ENCODE measurements at places on chromosomes 11 and 22. TPM values are rescaled to one million over a fixed set of nuclear protein-coding genes. Genes with fewer than 3 reads are reported as not detected.

- H3K4me3 ChIP-seq: no peak overlapping the region
These were observed 164.4 kb upstream of the ZBED5 start for GRCh38 chr11:11022125-11022730.

GRCh38 chr11:567011-567628 lies 6.3 kb downstream of the RASSF7 start:
- peaks cover 29% of the 10 kb centered on the region for H3K4me1 ChIP-seq
- H3K36me3 ChIP-seq: no peaks in the 10 kb centered on the region
- no peak overlapping the region for H3K4me3 ChIP-seq
- no peaks in the 10 kb centered on the region for H3K27me3 ChIP-seq
- H3K27ac ChIP-seq: peak overlapping the region; percentile 81
- DNase-seq: no peak

DNA sequence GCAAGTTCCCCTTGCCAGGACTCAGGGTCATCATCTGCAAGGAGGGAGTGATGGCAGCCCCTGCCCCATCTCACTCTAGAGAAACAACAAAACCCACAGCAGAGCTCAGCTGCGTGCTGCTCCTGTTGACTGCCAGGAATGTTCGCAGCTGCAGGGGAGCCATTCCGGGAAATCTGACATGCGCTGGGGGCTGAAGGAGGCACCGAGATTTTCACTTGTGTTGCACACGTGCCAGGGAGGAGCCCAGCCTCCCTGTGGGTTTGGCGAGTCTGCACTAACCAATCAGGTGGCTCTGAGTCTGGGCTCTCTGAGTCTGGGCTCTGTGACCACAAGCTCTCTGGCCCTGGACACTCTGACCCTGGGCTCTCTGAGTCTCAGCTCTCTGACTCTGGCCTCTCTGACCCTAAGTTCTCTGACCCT lies 10.5 kb downstream of the FGF3 start:
- H3K36me3 ChIP-seq: no peaks in the 10 kb centered on the region
- no peak overlapping the region for H3K4me3 ChIP-seq
- no peaks in the 10 kb centered on the region for H3K4me1 ChIP-seq
- no peak overlapping the region for H3K27ac ChIP-seq

GRCh38 chr11:1126935-1127663 lies 30.7 kb upstream of the MUC5AC start:
- no peak overlapping the region for H3K27ac ChIP-seq
- no peaks in the 10 kb centered on the region for H3K27me3 ChIP-seq
- H3K36me3 ChIP-seq: no peaks in the 10 kb centered on the region

DNA sequence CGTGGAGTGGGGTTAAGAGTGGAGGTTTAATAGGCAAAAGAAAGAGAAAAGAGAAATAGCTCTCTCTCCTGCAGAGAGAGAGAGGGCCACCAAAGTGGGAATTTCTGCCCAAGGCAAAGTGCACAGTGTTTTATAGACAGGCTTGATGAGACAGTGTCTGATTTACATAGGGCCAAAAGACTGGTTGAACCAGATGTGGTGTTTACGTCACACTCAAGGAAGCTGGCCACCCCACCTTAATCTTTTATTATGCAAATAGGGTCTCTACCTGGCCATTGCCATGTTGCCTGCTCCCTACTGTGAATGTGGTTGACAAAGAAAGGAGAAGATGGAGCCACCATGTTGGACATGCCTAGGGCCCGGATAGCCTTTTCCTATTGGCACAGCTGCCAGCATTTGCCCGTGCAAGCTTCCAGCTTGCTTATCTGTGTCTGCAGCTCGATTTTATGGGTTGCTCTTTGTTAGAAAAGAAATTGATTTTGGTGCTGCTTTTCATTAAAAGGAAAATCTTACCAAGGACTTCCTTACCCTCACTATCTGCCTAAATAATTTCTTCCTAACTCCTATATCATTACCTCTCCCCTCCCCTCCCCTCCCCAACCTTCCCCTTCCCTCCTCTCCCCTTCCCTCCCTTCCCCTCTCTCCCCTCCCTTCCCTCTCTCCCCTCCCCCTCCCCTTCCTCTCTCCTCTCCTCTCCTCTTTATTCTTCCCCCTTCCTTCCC lies 436.0 kb downstream of the NELL1 start:
- no peaks in the 10 kb centered on the region for H3K36me3 ChIP-seq
- no peaks in the 10 kb centered on the region for H3K27me3 ChIP-seq
- no peaks in the 10 kb centered on the region for H3K4me1 ChIP-seq
- no peak for DNase-seq

DNA sequence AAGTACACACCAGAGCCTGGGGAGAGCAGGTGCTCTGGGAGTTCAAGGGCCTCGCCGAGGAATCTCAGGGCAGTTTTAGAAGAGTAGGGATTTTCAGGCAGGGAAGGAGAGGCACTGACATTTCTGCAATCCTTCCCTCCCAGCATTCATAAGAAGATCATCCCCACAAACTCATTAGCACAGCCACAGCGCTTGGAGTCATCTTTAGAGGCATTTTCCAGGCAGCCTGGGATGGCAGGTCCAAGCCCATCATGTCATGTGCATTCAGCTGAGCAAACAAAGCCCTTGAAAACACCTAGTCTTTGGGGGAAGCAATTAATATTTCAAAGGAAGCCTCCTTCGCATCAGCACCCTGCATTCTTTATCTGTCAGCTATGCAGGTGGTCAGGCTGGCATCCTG lies 43.8 kb downstream of the MAP6 start:
- H3K4me3 ChIP-seq: no peak overlapping the region
- H3K27me3 ChIP-seq: no peaks in the 10 kb centered on the region
- no peaks in the 10 kb centered on the region for H3K36me3 ChIP-seq
- no peaks in the 10 kb centered on the region for H3K4me1 ChIP-seq
- no peak for DNase-seq

- H3K27me3 ChIP-seq: no peaks in the 10 kb centered on the region
- no peak for DNase-seq
These were observed 255.3 kb downstream of the SBF2 start for GRCh38 chr11:10038521-10039302.

DNA sequence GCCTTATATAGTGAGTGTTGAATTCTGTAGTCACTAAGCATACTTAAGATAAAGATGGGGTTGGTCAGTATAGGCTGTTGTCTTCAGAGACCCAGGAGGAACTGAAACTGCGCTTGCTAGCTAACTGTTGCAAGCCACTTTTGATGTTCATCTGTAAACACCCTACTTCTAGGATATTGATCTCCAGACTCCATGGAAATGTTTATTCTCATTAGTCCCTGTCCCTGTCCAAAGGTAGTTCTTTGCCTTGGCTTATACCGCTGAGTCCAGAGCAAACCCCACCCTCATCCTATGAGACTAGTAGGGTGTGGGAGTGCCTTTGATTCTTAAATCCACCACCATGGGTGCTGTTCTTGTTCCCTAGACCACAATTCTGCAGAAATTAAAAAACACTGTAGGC lies 36.4 kb downstream of the DEPDC5 start:
- H3K27me3 ChIP-seq: no peaks in the 10 kb centered on the region
- DNase-seq: no peak
- no peak overlapping the region for H3K4me3 ChIP-seq
- no peak overlapping the region for H3K27ac ChIP-seq
- no peaks in the 10 kb centered on the region for H3K4me1 ChIP-seq

- H3K4me3 ChIP-seq: no peak overlapping the region
- H3K4me1 ChIP-seq: no peaks in the 10 kb centered on the region
- H3K27ac ChIP-seq: no peak overlapping the region
- no peaks in the 10 kb centered on the region for H3K36me3 ChIP-seq
These were observed 17.8 kb upstream of the ALX4 start for GRCh38 chr11:44327730-44328129.

DNA sequence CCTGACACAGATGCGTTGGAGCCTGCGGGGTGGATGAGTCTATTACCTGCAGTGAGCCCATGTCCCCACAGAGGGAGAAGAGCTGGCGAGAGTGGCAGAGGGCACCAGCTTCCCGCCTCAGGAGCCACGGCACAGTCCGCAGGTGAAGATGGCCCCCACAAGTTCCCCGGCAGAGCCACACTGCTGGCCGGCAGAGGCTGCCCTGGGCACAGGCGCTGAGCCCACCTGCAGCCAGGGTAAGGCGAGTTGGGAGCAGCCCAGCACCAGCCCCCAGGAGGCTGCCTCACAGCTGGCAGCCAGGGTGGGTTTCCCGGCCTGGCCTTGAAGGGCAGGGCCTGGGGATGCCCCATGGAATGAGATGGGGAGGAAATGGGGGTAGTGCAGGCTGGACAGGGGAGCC lies 5.2 kb upstream of the SUSD2 start:
- H3K4me1 ChIP-seq: peaks cover 34% of the 10 kb centered on the region
- peak overlapping the region; percentile 69 for H3K27ac ChIP-seq

- H3K4me1 ChIP-seq: peaks cover 39% of the 10 kb centered on the region
- no peaks in the 10 kb centered on the region for H3K36me3 ChIP-seq
- no peak for DNase-seq
These were observed 84.1 kb downstream of the PARVA start for GRCh38 chr11:12461516-12461915.

DNA sequence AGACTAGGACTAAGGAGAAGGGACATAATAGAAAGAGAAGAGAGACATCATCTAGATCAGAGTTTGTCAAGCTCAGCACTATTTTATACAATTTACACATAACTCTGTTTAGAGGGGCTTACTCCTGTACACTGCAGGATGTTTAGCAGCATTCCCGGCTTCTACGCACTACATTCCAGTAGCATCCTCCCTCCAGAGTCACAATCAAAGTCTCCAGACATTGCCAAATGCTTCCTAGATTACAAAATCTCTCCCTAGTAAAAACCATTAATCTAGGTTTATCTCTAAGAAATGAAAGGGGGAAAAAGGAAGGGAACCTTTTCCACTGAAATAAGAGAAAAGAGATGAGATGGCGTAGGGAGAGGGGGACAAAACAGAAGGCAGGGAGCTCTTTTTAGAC lies 4.0 kb downstream of the USP28 start:
- H3K4me3 ChIP-seq: no peak overlapping the region
- peaks cover 30% of the 10 kb centered on the region for H3K4me1 ChIP-seq
- no peak for DNase-seq
- no peak overlapping the region for H3K27ac ChIP-seq

DNA sequence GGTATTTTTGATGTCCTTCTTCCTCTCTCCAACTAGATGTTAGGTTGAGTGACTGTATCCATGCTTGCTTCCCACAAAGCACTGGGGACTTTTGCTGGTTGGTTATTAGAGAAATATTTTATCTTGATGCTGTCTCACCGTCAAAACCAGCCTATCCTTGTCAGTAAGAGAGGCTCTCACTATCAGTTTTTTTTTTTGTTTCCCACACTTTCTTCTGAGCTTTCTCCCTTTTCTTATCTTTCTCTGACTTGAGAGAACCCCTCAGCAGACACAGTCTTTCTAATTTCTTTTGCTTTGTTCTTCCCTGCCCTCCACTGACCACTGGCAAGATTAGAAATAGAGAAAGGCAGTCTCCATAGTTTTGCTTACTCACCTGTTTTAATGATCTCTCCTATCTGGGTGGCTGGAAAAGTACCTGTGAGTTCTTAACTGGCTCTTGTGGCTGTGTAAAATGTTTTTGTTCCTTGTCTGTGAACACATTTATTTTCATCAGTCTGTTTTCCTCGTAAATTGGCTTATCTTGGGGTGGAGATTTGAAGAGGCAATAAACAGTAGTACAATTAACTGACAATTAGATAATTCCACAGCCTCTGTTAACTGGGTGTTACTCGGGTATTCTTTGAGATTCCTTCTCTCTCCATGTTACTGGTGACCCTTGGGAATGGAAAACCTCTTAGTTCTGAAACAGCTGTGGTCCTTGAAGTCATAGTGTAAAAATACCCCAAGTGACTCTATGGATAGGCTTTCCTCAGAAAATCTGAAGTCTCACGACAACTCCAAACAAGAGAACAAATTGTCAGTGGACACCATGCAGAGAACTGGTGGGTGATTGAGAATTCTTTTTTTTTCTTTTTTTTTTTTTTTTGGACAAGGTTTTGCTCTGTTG lies at the start of gene NXPE1:
NXPE1 (minus strand) TSS at position 457 of the 886 bp plus-strand sequence. CDS start 8,680 bp downstream, outside the sequence.
- H3K4me1 ChIP-seq: no peaks in the 10 kb centered on the region
- no peaks in the 10 kb centered on the region for H3K36me3 ChIP-seq
- no peak for DNase-seq
- no peak within 1 kb of the TSS for H3K4me3 ChIP-seq

GRCh38 chr11:66340596-66341501 lies 4.1 kb downstream of the BRMS1 start:
- DNase-seq: no peak
- peaks cover 39% of the 10 kb centered on the region for H3K36me3 ChIP-seq
- H3K4me3 ChIP-seq: no peak overlapping the region
- H3K27ac ChIP-seq: no peak overlapping the region
- peaks cover 53% of the 10 kb centered on the region for H3K4me1 ChIP-seq

- H3K4me3 ChIP-seq: no peak overlapping the region
- H3K27ac ChIP-seq: no peak overlapping the region
- H3K36me3 ChIP-seq: no peaks in the 10 kb centered on the region
These were observed 1.1 kb upstream of the CD6 start for GRCh38 chr11:60970369-60970774.

- H3K27ac ChIP-seq: no peak overlapping the region
- no peak for DNase-seq
- no peaks in the 10 kb centered on the region for H3K4me1 ChIP-seq
- H3K27me3 ChIP-seq: no peaks in the 10 kb centered on the region
- H3K36me3 ChIP-seq: no peaks in the 10 kb centered on the region
- H3K4me3 ChIP-seq: no peak overlapping the region
These were observed 16.1 kb upstream of the BRSK2 start for GRCh38 chr11:1373536-1374214.

DNA sequence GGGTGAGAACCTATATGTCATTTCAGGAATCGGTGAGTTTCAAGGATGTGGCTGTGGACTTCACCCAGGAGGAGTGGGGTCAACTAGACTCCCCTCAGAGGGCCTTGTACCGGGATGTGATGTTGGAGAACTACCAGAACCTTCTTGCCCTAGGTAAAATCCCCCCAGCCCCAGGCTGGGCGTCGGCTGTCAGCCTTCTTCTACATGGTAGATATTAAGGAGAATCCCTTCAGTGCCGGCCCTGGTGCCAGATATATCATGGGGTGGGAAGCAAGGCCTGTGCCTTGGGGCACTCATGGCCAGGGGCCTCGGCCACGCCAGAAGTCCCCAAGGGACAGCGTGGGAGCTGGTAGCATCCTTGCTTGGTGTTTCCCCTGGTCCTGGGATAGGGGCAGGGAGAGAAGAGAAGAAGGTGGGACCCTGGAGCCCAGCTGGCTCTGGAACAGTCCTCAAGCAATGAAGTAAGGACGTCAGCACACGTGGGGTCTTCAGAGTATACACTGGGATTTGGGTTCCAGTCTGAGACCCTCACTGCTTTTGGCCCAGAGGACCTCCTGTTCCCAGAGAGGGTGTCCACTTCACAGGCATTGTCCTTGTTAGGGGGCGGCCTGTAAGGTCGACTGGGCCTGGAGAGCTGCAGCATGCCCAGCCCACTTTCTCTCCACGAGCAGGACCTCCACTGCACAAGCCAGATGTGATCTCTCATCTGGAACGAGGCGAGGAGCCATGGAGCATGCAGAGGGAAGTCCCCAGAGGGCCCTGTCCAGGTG lies 6.8 kb downstream of the ZNF74 start:
- H3K4me1 ChIP-seq: peaks cover 10% of the 10 kb centered on the region
- no peak overlapping the region for H3K27ac ChIP-seq
- DNase-seq: no peak
- H3K27me3 ChIP-seq: no peaks in the 10 kb centered on the region

GRCh38 chr11:83613767-83614121 lies 327.6 kb upstream of the CCDC90B start:
- no peak overlapping the region for H3K27ac ChIP-seq
- DNase-seq: no peak
- no peaks in the 10 kb centered on the region for H3K4me1 ChIP-seq
- H3K4me3 ChIP-seq: no peak overlapping the region
- H3K27me3 ChIP-seq: no peaks in the 10 kb centered on the region
- H3K36me3 ChIP-seq: no peaks in the 10 kb centered on the region

Gene RHOG
- 107 TPM for total RNA-seq

Gene SPON1
- total RNA-seq: 31.7 TPM

Gene CCDC179
- not detected for total RNA-seq

Gene ALX4
- total RNA-seq: not detected

Gene PISD
- 50.3 TPM for total RNA-seq

Gene GAL
- total RNA-seq: 15.7 TPM

Gene APOA1
- total RNA-seq: 2.2 TPM

Gene CD6
- 3.9 TPM for total RNA-seq

Gene STK33
- total RNA-seq: 11.5 TPM
